ENCODE measurements at places on chromosomes 2 and 18. TPM values are rescaled to one million over a fixed set of nuclear protein-coding genes. Genes with fewer than 3 reads are reported as not detected.

Gene INSIG2
- 9.9 TPM for total RNA-seq

Gene CDH7
- total RNA-seq = not detected

Gene CHRNG
- total RNA-seq = not detected

Gene TMX3
- 107 TPM for total RNA-seq

Gene TMEFF2
- 0.33 TPM for total RNA-seq

Gene ITGA4
- 57.5 TPM for total RNA-seq

Gene ALK
- under 0.01 TPM for total RNA-seq

Gene SERPINB13
- total RNA-seq = not detected

Gene PIK3C3
- total RNA-seq = 28.9 TPM

Gene CSRNP3
- 0.66 TPM for total RNA-seq

Gene RAB17
- 0.26 TPM for total RNA-seq

Gene SCN1A
- total RNA-seq = 0.50 TPM

Gene LDLRAD4
- not detected for total RNA-seq

Gene AKAIN1
- not detected for total RNA-seq

Gene RTP5
- total RNA-seq = not detected

Gene MAPK4
- under 0.01 TPM for total RNA-seq

Gene LYPD6B
- not detected for total RNA-seq
